ENCODE measurements at places on chromosomes 5 and 9.
A peak's percentile ranks its signal among the peaks of the same experiment; 100 is the strongest.

DNA sequence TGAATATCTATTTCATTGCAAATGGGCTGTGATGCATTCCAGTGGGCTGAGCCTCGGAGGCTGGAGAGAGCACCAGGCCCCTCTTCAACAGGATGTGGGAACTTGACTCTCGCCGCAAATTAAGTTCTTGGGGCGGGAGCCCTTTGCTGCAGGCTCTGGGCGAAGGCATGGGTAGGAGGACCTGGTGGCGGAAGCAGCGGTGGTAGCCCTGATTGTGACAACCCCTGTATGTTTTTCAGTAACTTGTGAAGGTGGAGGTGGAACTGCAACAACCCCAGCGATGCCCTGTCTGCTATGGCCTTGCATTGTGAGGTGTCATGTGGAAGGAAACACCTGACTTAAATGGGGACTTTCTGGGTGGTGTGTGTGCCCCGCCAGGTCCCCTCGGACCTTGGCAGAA, 9.4 kb downstream of the FYB1 start:
- DNase-seq, result peak; percentile 63

- no peak for DNase-seq
Observed at GRCh38 chr5:95392593-95393182, 1.5 kb downstream of the FAM81B start.

GRCh38 chr5:157870837-157871834, 12.2 kb upstream of the CLINT1 start:
- no peak for DNase-seq

- DNase-seq, result no peak
Observed at GRCh38 chr9:23586906-23587305, 239.1 kb downstream of the ELAVL2 start.

DNA sequence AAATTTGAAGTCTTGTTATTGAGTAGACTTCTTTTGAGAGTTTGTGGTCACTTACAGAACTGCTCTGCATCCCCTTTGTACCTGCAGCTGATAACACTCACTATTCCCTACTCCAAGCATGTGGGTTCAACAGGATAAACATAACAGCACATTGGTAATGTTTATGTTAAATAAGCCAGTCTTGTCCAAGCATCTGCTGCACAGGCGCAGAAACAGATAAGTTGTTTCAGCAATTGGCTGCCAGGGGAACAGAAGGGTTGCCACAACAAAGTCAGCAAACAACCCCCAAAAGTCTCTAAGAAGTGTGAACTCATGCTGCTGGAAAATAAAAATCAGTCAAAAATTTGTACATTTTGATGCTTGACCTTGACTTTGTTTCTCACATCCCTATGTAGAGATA, 174.6 kb downstream of the GDNF start:
- DNase-seq, result no peak

GRCh38 chr5:82356021-82356420, 77.9 kb upstream of the RPS23 start:
- DNase-seq, result no peak

GRCh38 chr5:93596676-93597490, 13.9 kb downstream of the NR2F1 start:
- peak; percentile 92 for DNase-seq

DNA sequence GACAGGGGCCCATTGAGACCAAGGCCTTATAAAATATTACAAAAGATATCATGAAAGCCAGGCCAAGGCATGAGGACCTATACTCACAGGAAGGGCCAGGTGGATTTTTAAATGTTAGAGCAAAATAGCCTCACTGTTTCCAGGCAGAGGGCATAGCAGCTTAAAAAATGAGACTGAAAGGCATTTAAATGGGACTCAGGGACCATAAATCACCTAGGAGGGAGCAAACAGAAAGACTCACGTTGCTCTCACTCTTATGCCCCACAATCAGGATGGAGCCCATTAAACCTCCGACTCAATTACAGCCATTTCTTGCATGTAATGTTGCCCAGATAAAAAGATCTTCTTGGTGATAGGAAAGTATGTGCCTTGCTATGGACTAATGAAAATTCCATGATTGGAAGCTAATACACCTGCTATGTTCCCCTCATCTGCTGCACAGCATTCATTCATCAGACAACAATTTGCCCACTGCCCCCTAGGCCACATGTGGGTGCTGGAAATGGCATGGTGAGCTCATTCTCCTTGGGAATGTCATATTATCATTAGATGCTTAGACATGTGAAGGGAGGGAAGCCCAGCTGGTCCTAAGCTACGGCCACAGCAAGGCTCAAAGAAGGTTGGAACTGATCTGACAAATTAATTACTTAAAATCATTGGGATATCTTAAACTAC, 128.6 kb upstream of the GRIA1 start:
- DNase-seq, result no peak

GRCh38 chr5:31231177-31231838, 37.8 kb downstream of the CDH6 start:
- no peak for DNase-seq

DNA sequence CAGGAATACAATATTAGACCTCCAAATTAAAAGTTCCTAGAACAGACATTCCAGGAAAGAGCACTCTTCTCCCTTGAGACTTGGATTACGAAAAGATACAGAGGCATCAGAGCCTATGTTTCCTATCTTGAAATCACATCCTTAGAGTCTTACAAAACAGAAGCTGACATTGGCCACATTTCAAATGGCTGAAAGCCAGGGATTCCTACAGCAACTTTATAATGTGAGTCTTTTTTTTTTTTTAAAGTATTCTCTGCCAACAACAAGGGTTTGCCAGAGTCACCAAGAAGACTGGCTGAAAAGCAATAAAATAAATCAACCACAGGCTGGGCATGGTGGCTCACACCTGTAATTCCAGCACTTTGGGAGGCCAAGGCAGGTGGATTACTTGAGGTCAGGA, 63.1 kb downstream of the TRPM6 start:
- DNase-seq, result no peak

DNA sequence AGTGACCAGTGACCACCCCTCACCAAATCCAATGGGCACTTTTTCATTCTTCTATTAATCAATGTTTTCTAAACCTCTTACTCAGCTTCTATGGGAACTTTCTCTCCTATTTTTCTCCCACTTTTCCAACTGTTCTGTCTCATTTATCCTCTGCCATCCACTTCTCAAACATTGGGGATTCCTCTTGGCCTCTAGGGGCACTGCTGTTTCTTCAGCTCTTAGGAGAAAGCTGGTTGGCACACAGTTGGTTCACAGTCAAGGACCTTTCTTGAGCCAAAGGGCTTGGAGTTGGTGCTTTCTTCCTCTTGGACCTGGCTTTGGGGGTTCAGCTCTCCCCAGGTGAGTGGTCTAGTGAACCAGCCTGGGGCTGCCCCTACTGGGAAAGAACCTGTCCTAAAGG, 112.2 kb upstream of the LHFPL2 start:
- DNase-seq, result no peak

Data from endodermal cell (in vitro differentiated cells).